Mesenchymal stem cell (in vitro differentiated cells and primary cell): ENCODE measurements at places on chromosomes 11 and 22.

DNA sequence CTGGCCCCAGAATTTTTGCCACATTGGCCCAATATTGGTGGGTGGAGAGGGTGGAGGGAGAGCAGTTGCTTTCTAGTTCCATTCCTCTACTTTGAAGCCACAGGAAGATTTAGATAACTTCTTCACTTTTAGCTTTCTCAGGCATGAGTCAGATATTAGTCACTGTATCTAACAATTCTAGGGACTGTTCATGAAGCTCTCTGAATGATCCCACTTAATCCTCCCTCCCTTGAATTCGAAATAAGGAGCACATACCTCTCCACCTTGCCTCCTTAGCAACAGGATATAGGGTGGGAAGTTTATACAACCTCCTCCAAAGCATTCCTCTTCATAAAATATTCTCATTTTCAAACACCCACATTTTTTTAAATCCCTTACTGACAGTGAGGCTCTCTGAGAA, 13.5 kb downstream of the FSHB start:
- DNase-seq, result peak; percentile 6

- DNase-seq, result peak; percentile 92
These were observed at the start of gene SMTN for GRCh38 chr22:31080848-31081649. SMTN (plus strand) TSS chr22:31081318; CDS start chr22:31083259, 1,941 bp downstream.

- DNase-seq, result no peak
These were observed 84.5 kb downstream of the CACNA1I start for GRCh38 chr22:39655004-39655579.

DNA sequence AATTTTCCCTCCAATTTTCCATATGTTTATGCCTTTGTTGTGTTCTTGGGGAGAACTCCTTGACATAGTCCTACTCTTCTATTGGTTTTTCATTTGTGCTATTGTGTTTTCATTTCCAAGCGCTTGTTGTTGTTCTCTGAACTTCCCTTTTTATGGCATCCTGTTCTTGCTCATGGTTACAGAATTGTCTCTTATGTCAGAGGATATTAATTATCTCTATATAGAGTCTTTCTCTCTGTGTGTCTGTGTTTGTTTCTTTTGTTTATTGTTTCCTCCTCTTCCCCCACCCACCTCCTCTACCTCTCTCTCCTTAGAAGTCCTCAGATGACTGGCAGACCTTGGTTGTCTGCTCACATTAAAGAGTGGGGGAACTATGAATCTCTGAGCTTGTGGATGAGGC, 69.9 kb downstream of the HORMAD2 start:
- no peak for DNase-seq

GRCh38 chr11:19660076-19660475, 52.6 kb upstream of the NAV2 start:
- peak; percentile 70 for DNase-seq

DNA sequence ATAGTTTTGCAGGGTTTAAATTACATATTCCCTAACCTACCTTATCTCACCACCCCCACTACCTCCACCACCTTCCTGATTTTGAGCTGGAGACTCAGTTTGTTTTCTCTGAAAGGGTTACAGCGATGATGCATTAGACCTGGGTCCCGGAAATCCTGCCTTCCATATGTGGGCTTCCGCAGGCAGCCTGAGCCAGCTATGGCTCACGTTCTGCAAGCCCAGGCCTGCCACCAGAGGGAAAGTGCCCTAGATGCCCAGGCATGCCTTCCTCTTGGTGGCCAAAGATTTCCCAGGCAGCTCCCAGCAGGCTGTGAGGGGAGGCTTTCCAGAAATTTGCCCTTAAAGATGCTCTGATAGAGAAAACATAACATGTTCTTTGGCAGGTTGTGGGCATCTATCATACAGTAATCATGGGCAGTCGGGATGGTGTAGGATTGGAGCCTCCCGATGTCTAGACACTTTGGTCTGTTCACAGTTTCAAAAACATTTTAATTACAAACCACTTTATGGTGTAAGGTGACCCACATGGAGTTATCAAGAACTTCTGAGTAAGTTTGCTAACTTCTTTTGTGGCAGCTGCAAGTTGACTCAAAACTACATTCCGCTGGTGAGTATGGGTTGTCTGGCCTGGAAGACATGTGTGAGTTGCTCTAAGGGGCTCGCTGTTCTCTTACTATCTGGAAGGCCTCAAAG, 79.3 kb downstream of the MICAL2 start:
- DNase-seq, result no peak

DNA sequence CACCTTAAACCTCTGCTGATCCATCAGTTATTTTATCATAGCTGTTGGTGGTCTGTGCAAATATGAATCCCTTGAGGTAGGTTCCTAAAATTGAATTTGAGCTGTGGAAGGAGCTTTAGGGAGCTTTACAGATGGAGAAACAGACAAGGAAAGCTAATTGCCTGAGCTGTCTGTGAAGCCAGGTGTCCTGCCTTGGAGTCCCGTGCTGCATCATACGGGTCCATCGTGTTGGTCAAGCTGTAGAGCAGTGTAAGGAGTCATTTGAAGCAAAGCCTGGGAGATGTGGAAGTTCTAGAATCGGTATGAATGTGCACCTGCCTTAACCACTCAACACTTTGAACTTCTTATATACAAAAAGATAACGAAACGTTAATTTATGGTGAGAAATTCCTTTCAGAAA, 1.0 kb downstream of the POLA2 start:
- DNase-seq, result no peak

- no peak for DNase-seq
These were observed 25.3 kb upstream of the KRTAP5-6 start for GRCh38 chr11:1671658-1672057.

GRCh38 chr11:95093548-95093947, 3.9 kb downstream of the ENDOD1 start:
- DNase-seq, result no peak

GRCh38 chr11:5283086-5283485, 13.3 kb upstream of the HBE1 start:
- no peak for DNase-seq

DNA sequence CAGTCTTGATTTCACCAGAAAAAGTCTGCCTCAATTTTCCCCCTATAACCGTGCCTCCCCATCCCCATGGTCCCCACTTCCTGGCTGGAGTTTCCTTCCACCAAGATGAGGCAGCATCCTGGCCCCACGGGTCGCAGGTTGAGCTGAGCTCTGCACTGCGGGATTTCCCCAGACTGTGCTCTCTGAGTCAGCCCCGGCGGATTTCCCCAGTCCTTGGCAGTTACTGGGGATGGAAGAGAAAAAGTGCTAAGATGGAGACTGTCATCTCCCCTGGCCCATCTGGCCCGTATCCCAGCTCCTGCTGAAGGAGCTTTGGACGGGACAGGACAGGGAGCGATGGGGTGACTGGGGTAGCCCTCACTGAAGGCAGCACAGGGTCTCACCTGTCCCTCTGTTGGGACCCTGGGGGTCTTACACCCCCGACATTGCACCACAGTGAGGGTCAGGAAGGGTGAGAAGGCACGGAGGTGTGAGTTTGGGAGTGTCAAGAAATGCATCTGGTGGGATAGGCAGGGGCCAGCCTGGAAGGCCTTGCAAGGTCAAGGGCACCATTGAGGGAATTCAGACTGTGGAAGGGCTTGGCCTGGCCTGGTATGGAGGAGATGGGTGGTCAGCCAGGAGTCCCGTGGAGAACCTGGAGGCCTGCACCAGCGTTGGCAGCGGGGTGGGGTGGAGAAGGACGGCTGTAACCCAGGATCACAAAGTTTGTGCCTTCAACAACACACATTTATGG, 36.5 kb downstream of the NADSYN1 start:
- peak; percentile 58 for DNase-seq

DNA sequence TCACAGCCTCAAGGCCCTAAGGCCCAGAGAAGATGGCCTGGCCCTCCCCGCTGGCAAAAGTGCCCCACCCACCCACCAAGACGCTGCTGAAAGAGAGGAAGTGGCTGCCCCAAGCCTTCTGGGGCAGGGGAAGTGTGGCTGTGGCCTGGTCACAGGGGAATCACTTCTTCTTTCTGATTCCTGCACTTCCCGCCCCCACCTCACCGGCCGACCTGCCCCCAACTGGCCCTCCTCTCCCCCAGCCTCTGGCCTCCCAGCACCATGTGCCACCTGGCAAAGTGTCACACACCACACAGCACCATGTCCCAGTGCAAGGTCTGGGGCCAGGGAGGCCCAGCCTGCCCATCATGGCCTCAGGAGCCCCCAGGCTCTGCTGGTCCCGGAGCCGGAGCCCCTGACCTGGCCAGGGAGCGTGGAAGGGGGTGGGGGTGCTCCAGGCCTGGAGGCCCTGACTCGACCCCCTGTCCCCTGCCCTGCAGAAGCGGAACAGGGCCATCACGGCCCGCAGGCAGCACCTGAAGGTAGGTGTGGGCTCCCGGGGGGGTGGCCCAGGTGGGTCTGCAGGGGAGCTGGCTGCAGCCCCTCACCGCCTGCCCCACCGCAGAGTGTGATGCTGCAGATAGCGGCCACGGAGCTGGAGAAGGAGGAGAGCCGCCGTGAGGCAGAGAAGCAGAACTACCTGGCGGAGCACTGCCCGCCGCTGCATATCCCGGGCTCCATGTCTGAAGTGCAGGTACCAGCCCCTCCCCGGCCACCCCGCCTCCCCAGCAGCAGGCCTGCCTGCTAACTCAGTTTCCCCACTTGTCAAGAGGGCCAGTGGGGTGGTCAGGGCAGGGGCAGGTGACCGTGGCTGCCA, 1.4 kb downstream of the TNNI2 start:
- DNase-seq, result no peak

DNA sequence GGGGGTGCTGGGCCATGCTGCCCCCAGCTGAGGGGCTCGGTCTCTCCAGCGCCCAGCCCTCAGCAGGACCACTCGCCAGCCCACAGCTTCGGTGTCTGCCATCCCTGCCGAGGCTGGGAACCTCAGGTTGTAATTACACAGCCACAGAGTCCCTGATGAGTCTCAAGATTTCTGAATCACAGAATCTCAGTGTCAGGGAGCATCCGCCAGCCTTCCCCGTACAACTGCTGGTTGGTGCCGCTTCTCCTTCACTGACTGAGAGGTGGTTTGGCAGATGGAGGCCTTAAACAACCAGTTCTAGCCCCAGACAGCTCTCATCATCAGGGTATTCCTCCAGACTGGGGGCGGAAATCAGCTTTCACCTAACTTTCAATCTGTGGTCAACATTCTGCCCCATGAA, 13.7 kb downstream of the PHF21B start:
- no peak for DNase-seq

- DNase-seq, result no peak
These were observed 195.7 kb downstream of the MIAT start for GRCh38 chr22:26853071-26853470.

- no peak for DNase-seq
These were observed 2.6 kb upstream of the SART1 start for GRCh38 chr11:65958774-65959420.

DNA sequence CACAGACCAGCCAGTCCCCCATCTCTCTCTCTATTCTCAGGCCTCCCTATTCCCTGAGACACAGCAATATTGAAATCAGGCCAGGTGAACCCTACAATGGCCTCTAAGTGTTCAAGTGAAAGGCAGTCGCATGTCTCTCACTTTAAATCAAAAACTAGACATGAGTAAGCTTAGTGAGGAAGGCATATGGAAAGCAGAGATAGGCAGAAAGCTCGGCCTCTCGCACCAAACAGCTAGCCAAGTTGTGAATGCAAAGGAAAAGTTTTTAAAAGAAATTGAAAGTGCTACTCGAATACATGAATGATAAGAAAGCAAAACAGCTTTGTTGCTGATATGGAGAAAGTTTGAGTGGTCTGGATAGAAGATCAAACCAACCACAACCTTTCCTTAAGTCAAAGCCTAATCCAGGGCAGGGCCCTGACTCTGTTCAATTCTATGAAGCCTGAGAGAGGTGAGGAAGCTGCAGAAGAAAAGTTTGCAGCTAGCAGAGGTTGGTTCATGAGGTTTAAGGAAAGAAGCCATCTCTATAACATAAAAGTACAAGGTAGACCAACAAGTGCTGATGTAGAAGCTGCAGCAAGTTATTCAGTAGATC, 19.8 kb upstream of the MPZL2 start:
- DNase-seq, result no peak

DNA sequence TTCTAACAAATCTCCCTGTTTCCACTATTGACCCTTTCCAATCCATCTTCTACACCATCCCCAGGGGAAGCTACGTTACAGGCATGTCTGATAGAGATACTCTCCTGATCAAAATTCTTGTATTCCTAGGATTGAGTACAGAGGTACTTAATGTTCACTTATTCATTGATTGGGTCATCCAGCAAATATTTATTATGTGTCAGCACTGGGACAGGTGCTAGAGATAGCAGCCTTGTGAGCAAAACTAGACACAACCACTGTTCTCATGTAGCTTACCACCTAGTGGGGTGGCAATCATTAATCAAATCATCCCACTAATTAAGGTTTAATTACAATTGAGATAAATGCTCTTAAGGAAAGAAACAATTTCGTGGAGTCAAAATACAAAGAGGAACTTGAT, 9.4 kb upstream of the RTCB start:
- DNase-seq, result no peak

- no peak for DNase-seq
These were observed 38.4 kb downstream of the CECR2 start for GRCh38 chr22:17407643-17408042.

GRCh38 chr11:121340032-121340580, 47.5 kb downstream of the SC5D start:
- DNase-seq, result no peak

- DNase-seq, result no peak
These were observed 8.6 kb downstream of the GAL start for GRCh38 chr11:68692871-68693483.

- no peak for DNase-seq
These were observed 145.7 kb downstream of the TENM4 start for GRCh38 chr11:79294845-79295731.

- DNase-seq, result no peak
These were observed 29.1 kb downstream of the PPIL2 start for GRCh38 chr22:21694795-21695429.

- DNase-seq, result no peak
These were observed 2.2 kb downstream of the CRACR2B start for GRCh38 chr11:829847-830294.

DNA sequence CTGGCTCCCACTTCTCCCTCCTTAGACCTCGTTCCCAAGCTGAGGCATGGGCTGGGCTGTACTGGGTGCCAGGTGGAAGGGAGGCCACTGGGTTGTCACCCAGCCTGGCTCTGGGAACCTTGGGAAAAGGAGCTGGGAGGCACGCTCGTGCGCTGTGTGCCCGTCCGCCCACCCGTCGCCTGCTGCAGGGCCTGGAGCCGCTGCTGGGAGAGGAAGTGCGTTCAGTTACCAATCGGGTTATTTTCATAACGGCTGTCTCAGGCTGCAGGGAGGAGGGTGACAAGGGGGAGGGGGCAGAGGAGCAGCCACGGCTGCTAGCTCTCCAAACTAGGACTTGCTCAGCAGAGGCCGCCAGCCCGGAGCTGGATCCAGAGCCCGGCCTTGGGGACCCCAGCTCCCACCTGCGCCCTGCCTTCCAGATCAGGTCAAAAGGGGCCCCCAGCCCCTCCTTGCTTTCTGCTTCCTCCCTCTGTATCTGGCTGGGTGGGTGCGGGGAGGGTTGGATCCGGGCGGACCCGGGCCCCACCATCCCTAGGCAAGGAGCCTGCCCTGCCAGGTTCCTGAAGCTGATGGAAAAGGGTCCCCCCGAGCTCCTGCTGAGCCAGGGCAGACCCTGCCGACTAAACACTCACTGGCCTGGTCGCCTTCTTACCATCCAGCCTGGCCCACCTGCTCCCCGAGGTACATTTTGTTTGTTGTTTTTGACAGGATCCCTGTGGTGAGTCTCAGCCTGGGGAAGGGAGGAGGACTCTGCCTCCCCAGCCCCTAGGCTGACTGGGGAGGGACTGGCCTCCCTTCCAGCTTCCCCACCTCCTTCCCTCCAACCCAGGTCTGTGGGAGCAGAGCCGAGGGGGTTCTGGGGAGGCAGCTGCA, 14.3 kb downstream of the DGKZ start:
- peak; percentile 76 for DNase-seq

- no peak for DNase-seq
These were observed 1.7 kb upstream of the MS4A7 start for GRCh38 chr11:60376601-60377000.
